ENCODE measurements at places on chromosomes 12 and 14.

- no peak for DNase-seq
Measured at GRCh38 chr12:843609-844008, 91.2 kb downstream of the WNK1 start.

GRCh38 chr12:132619071-132619385, 452 bp downstream of the P2RX2 start:
- DNase-seq, result no peak

DNA sequence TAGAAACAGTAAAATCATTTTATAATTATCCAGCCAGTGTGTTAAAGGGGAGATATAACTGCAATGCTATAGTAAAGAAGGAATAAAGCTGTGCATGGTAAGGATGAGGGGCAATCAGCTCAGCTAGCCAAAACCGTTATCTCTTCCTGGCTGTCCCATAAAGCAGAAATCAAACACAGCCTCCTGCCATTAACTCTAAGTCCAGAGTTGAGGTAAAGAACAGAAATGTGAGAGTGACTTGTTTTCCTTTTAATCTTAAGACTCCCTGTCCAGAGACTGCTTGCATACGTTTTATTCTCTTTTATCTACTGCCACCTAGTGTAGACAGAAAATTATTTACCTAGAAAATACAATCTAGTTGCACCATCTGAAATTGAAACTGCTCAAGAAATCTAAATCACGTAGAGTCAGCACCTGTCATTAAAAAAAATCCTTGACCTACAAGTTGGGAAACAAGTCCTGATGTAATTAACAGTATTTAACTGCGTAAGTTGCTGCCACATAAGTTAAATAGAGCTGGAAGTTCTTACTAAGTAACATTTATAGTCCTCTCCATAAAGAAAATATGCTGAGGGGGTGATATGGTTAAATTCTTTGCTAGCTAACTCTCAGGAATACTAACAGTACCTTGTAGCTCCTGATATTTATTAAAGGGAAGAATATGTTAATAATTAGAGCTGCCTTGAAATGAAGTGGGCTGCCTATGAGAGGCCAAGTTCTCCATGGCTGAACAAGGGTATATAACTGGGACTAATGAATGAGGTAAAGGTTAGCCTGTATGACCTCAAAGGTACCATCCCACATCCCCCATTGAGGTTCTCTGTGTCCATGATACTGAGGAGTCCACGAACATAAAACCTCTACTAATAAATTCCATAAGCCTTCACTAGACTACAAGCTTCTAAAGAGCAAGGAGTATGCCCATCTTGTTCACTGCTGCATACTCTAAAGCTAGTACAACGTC, 62.7 kb downstream of the GALNT4 start:
- DNase-seq, result no peak

- no peak for DNase-seq
Measured at GRCh38 chr14:39446131-39446744, 14.0 kb upstream of the FBXO33 start.

GRCh38 chr12:16608946-16609539, 3.1 kb upstream of the LMO3 start:
- no peak for DNase-seq

DNA sequence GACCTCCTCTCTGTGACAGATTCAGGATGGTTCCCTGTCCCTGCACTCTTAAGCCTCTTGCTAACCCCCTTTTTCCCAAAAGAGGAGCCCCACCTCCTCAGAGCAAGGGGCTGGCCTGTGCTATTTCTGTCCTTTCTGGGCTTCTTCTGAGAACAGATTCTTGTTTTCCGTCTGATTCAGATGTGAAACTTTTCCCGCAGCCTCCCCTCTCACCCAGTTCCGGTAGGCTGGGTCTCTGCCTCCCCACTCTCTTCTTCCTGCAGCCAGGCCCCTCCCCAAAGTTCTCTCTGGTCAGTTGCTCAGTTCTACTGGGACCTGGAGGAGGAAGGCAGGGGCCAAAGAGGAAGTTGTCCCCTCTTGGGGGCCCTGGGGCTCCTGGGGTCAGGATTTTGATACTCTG, 11.8 kb downstream of the PDE1B start:
- DNase-seq, result no peak

- DNase-seq, result no peak
Measured at GRCh38 chr12:54136844-54137580, 51.8 kb downstream of the SMUG1 start.

- DNase-seq, result no peak
Measured at GRCh38 chr14:35669782-35670181, 135.8 kb downstream of the INSM2 start.

DNA sequence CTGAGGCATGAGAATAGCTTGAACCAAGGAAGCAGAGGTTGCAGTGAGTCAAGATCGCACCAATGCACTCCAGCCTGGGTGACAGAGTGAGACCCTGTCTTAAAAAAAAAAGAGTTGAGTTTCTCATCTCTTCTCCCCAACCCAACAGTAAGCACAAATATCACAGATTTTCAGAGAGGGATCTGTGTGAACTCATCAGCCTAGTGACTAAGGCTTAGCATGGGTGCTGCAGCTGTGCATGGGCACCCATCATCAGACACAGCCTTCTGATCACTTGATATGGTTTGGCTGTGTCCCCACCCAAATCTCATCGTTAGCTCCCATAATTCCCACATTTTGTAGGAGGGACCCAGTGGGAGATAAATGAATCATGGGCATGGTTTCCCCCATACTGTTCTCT, 298.9 kb downstream of the PCNX1 start:
- DNase-seq, result no peak

DNA sequence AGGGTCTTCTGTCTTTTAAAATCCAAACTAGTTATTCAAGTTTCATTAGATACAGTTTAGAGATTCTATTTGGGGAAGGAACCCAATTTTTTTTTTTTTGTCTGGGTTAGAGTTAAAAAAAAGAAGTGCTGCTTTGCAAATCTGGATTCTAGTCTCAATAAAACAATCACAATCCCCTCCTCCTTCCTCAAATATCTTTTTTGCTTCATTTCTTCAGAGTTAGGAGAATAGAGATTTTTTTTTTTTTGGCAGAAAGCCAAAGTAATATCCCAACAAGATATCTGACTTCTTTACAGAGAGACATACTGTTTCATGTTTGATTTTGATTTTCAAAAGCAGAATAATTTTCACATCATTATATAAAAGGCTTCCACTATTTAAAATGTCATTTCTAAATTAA, 201.9 kb downstream of the FOXN3 start:
- DNase-seq, result no peak

- DNase-seq, result no peak
Measured at GRCh38 chr12:103858953-103859601, 18.0 kb upstream of the NT5DC3 start.

GRCh38 chr12:82523996-82524395, 162.7 kb upstream of the TMTC2 start:
- DNase-seq, result no peak

GRCh38 chr12:123940627-123940966, 32.0 kb downstream of the CCDC92 start:
- DNase-seq, result no peak

DNA sequence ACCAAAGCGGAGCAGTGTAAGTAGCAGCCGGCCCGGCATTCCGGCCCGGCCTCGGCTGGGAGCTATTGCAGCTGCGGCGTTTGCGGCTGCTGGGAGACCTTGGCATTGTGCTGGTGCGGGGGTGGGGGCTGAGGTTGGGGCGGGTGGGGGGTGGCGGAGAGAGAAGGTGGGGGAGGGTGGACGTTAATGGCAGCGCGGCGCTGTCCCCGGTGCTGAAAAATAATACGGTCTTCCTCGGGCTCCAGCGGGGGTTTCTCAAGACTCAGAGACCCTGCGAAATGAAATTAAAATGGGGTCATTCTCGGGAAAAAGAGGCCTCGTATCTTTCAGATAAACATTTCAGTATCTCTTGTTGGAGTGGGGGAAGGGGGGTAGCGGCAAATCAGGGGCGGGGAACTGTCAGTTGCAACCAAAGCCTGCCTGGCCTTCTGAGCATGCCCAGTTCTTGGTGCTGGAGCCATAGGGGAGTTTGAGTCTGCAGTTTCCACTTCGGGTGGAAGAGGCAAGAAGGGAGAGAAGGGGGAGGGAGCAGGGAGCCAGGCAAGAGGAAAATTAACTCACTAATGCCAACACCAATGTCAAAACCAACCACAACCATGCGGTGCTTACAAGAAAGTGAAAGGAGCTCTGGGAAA, 414 bp downstream of the UNC79 start:
- DNase-seq, result no peak

GRCh38 chr12:111841236-111841749, 735 bp upstream of the MAPKAPK5 start:
- no peak for DNase-seq

DNA sequence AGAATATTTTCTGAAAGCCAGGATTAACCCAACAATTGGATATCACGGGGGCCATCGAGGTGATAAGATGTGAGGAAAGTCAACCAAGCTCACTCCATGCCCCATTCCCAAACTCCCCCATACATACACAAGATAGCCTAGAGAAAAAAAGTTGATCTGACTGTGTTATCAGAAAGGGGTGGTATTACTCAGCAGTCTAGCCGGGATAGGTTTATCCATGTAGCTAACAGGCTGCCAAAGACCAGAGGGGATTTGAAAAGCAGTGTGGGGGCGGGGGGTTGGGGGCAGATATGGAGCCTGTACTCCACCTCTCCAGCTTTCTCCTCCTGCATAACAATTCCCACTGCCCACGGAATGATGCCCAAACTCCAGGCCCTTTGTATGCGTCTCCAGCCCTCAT, 13.2 kb upstream of the MAP1LC3B2 start:
- no peak for DNase-seq

DNA sequence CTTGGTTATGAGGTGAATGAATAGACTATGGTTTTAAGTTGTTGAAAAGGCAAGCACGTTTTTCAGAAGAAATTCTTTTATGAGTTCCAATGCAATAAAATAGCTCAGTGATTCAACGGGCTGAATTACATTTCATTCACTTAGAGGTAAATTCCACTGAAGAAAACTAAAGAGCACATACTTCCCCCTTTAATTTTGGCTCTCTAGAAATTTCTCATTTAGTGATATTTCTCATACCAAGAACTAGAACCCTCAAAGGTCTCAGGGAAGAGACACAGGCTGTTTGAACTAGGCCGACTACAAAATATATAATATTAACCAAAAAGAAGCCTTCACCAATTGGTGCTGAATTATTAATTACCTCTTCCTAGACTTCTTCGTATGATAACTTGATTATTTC, 68.6 kb downstream of the TAOK3 start:
- no peak for DNase-seq

- no peak for DNase-seq
Measured at GRCh38 chr12:40232602-40233001, 7.8 kb downstream of the LRRK2 start.

- no peak for DNase-seq
Measured at GRCh38 chr14:55665067-55665675, 85.2 kb downstream of the KTN1 start.

DNA sequence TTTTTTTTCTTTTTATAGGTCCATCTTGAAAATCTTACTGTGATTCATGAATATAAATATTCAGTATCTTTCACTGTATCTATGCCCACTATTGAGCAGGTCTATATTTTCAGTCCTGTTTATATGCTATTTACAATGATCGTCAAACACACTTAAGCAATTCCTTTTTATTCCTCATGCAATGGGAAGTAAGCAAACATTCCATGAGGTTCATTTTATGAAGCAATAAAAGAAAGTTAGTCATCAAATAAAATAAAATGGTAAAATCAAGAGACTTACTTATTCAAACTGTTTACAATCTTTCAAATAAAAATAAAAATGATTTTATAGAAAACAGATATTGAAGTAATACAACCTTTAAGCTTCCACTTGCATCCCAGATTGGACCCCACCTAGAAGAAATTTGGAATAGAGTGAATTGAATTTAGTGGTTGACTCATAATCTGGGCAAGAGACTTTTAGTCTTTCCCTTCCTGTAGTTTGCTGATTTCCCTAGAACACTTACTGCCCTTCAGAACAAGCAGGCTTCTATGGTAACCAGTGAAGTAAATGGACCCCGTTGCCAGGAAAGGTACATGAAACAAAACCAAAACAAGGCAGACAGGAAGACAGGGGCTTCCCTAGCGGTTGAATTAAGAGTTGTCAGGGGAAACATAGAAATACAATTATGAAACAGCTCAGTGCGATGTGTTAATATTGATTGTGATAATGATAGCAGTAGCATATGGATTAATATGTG, 241.0 kb upstream of the ATP2B1 start:
- DNase-seq, result no peak

- peak; percentile 40 for DNase-seq
Measured at GRCh38 chr14:100239840-100240667, 1.1 kb downstream of the YY1 start.

DNA sequence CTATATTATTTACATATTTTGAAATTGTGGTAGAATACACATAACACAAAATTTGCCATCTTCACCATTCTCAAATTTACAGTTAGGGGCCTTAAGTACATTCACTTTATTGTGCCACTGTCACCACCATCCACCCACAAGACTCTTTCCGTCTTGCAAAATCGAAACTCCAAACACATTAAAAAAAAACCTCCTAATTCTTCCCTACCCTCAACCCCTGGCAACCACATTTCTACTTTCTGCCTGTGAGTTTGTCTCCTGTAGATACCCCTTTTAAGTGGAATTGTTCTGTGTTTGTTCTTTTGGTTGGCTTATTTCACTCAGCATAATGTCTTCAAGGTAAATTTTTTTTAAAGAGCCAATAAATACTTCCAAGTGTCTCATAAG, 31.6 kb upstream of the AMIGO2 start:
- no peak for DNase-seq

DNA sequence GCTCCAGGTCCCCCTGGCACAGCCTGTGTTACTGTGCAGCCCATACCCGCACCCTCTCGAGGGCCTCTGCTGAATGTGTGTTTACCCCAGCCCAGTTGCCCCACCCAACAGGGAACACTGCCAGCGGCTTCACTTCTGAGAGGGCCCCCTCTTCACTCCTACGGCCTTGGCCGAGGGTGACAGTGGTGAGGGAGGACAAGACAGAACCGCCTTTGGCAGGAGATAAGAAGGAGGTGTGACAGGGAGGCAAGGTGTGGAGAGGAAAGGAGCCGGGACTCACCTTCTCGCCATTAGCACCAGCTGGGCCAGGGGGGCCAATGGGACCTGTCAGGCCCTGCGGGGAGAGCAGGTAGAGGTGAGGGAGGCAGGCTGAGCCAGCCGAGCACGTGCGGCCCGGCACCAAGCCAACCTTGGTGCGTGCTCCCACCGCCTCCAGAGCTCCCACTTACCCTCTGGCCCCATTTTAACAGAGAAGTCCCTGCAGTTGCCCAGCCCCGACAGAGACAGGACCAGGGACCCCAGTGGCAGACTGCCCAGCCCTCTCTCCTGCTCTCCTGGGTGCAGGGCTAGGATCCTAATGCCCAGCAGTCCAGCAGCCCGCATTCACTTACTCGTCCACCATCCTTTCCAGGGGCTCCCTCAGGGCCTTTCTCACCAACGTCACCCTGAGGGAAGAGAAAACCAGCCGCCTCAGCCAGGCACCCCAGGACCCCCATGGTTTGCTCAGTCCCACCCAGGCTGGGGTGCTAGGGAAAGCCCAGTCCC, 18.3 kb downstream of the TMEM106C start:
- DNase-seq, result no peak

GRCh38 chr14:54098536-54098935, 141.9 kb upstream of the BMP4 start:
- no peak for DNase-seq

GRCh38 chr14:51512316-51512715, 139.4 kb upstream of the FRMD6 start:
- DNase-seq, result no peak

- no peak for DNase-seq
Measured at GRCh38 chr12:132178801-132179401, 34.6 kb downstream of the NOC4L start.
